Stimulated activated CD8-positive, alpha-beta memory T cell treated with anti-CD3 and anti-CD28 coated beads, Interleukin-2, amount 100 ng/mL, for 1 hour (primary cell): ENCODE measurements at places on chromosomes 5 and 9.

- DNase-seq: no peak
These were observed 121.7 kb upstream of the ADCY2 start for GRCh38 chr5:7274203-7274602.

GRCh38 chr5:84259283-84260045 is 125.2 kb downstream of the EDIL3 start:
- no peak for DNase-seq

DNA sequence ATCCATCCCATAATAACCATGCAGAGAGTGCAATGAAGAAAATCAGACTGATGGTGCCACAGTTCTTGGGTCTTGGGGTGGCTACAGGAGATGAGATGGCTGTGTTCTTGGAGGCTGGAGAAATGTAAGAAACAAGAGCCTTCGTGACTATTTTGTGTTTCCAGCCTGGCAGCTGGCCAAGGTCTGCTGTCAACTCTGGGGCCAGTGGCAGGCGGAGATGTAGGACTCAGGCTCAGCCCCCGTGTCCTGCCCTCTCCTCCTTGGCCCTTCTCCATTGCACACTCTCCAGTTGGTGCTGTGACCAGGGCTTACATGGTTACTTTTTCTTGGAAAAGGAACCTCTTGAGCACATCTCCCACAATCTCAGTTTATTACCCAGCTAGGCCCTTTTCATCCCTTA is 235.4 kb downstream of the DMRT2 start:
- DNase-seq: no peak

DNA sequence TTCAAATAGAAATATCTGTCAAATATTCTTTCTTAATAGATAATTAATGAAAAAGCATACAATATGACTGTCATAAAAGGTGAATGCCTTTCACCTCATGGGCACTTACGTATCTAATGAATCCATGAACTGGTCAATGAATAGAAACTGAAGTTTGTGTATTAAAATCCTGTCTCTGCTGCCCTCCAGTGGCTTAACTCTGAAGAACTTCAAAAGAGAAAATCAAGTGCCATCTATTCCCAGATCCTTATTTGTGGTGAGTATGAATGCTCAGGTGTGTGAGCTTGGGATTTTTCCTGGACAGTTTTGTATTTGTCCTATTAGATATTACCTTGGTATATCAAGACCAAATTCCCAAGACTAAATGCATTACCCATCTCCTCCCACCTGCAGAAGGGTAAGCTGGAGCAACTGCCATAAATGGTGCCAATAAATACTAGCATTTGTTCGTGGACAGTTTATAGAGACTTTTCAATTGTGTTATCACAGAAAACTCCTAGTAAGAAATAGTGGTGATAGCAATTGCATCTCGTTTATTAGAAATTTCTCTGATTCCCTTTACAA is 44.0 kb upstream of the SVEP1 start:
- no peak for DNase-seq

DNA sequence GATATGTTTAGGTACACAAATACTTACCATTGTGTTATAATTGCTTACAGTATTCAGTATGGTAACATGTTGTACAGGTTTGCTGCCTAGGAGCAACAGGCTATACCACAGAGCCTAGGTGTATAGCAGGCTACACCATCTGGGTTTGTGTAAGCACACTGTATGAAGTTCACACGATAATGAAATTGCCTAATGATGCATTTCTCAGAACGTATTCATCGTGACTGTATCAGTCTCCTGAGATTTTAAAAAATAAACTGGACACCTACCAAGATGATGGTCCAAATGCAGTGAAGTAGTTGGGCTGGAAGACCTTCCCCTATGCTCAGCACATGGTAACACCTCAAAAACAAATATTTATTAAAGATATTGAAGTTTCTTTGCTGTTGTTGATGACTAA is 103.3 kb upstream of the NFIB start:
- DNase-seq: no peak

DNA sequence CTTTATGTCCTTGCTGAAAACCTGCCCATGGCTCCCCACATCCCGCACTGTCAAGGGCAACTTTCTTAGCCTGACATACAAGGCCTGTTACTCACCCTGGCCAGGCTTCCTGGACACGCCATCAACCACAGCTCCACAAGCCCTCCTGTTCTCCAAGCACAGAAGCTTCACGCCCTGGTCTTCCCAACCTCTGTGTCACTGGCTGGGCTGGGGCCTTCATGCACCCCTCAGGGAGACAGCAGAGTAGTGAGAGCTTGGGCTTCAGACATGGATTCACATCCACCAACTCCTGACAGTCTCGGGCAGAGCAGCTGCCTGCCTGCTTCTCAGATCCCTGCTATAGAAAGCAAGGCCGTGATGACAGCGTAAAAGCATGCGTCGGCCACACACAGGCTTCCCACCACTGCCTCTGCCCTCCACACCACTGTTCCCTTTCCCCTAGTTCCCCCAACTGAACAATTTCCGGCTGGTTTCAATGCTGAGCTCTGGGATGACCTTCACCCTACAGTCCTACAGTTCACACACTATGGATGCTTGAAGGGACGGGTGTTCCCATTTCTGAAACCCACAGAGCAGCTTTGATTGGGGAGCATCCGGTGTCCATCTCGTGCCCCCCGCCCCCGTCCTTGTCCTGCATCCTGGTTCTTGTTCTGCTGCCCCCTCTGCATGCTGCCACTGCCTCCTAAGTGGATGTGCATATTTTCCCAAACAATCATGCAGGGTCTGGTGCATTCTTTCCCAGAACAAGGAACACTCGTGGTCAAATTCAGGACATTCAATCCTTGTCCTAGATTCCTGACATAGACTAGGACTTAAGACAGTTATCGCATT is 33.4 kb upstream of the ADAMTS2 start:
- no peak for DNase-seq

DNA sequence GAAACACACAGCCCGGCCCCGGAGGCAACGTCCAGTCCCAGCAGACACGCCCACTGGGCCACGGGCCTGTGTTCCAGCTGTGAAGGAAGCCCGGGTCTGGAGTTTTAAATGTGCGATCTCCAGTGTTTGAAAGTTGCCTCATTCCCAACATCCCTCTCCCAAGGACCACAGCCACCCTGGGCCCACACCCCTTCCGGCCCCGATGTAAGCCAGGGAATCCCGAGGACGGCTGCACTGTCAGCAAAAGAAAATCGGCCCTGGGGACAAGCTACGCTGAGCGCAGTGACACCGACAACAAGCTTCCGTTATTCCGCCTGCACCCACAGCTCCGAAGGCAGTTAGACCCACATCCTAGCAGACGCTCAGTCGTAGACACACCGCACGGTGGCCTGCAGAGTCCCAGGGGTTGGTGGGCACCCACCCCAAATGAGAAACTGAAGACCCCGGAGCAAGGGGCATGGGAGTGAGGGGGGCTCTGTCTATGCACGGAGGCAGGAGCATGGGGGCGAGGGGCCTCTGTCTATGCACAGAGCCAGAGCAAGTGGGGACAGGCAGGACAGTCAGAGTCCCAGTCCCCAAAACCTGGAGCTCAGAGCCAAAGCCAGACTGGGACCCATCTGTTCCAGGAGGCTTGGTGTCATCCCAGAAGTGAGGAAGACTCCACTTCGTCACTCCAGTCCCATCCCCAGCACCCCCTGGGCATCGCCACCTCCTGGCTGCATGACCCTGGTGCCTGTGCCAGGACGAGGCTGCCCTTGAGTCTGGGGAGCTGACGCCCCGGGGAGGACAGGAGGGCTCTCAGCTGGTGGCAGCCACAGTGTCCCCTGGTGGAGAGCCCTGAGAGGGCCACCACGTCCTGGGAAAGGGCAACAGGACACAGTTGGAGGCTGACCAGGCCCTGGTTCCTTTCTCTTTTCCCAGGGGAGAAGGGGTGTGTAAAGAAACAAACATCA is 23.4 kb downstream of the GLT6D1 start:
- DNase-seq: no peak

DNA sequence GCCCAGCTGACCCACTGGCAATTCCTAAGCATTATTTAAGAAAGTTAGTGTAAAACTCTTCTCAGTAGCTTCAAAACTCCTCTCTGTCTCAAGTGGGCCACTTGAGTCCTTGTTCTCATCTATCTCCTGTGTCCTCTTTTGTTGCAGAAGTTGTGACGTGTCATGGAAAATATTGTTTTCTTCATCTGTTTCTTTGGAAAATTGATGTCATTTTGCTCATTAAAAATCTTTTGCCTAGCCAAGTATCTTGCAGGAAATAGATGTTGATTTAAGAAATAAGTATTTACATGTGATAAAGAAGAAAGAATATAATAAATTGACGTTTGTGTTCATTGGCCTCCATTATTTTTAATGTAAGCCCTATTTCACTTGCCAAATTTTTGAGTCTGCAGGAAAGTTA is 1158.4 kb upstream of the SEMA6A start:
- DNase-seq: no peak

- DNase-seq: peak; percentile 60
These were observed 6.3 kb upstream of the MXD3 start for GRCh38 chr5:177317959-177318377.

DNA sequence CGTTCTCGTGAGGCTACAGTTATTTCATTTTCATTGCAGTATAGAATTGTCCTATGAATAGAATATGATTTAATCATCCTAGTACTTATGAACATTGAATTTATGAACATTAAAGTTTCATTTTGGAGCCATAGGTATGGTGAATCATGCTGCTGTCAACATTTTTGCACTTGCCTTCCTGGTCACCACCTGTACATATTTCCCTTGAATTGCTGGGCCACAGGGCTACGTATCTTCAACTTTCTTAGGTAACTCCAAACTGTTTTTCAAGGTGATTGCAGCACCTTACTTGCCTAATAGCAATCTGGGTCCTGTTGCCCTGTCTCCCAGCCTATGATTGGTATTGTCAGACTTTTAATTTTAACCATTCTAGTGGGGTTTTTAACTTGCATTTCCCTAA is 6.5 kb upstream of the RNF145 start:
- no peak for DNase-seq

- DNase-seq: no peak
These were observed 33.2 kb downstream of the TNFSF8 start for GRCh38 chr9:114897196-114897595.

DNA sequence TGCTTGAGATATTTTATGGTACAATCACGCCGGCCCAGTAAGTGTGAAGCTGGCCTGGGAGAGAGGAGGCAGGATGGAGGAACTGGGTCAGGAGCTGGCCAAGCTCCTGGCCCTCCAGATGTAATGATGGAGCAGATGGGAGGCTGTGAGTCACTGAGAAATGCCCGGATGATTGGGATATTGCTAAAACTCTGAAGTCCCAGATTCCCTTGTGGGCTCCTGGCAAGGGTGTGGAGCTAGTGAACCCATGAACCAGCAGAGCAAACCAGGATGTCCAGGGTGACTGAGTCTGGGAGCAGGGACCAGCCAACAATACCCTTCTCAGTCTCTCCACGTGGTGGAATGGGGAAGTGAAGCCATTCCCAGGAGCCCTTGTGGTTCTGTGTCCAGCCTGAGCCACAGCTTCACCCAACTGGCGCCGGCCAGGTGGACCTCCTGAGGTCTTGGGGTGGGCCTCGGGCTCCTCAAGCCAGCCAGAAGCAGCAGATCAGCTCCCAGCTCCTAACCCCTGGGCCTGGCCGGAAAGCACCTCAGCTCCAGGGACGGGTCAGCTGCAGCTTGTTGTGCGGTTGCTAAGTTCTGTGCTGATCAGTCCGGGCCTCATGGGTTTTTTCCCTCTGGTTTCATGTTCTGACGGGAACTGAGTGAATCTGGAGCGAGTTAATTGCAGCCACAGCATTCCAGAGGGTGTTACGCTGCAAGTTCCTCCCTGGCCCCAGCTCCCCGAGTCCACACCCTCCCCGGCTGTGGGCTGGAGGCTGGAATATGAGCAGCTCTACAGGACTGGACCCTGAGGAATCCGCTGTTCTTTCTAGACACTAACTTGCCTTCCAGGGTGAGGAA is 37.6 kb downstream of the DUSP1 start:
- DNase-seq: no peak

GRCh38 chr5:72065751-72066255 is 41.5 kb upstream of the MAP1B start:
- no peak for DNase-seq

DNA sequence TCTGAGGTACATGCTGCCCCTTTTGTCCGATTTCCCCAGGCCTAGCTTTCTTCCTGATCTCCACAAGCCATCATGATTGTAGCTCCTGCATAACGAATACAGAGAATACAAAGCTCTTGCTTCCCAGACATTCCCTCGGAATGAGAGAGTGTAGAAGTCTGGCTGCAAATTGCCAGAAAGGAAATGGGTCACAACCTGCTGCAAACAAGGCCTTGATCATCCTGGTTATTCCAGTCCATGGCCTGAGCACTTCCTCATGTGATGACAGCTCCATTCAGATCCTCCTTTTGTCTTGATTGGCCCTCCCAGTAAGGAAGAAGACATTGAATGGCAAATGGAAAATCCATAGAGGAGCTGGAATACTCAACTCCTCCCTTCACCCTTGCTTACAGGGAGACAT is 136.0 kb upstream of the ADRA1B start:
- no peak for DNase-seq

DNA sequence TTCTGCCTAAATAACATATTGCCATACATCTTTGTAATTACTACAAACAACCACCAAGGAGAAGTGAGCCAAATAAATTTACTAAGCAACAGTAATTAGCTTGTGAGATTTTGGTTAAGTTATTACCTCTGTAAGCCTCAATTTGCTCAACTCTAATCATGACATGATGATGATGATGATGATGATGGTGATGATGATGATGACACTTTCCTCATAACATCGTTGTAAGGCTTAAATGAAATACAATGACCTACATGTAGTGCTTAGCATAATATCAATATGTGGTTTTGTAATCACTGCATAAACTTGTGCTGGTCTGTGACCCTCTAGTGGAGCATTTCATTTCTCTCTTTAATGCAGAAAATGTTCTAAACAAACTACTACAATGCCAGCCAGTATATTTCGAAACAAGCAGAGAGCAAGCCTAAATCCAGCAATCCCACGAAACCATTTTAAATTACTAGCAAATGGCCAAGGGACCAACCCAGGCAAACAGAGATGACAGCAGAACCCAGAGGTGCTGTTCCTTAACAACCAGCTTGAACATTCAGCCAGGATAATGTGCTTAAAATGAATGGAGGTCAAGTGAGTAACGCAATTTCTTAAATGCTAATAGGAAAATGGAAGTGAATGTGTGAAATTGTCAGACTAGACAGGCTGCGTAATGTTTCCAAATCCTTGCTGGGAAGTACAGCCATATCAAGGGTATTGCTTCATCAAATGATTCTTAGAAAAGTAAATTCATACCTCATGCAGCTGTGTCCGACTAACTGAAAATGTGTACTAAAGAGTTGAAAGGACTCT is 281.9 kb upstream of the PUM3 start:
- DNase-seq: no peak

GRCh38 chr5:117204926-117205869 is 630.6 kb upstream of the SEMA6A start:
- DNase-seq: no peak

DNA sequence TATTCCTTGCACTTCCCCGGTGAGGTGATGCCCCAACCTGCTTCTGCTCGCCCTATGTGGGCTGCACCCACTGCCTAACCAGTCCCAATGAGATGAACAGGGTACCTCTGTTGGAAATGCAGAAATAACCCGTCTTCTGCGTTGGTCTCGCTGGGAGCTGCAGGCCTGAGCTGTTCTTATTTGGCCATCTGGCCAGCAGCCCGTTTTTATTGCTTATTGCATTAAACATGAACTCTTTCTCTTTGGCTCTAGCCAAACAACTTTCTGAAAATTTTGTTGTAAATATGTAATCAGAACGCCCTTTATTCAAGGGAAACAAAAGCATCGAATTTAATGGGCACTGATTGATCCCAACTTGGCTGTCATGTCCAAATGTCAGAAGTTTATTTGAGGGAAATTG is 124.7 kb upstream of the FTMT start:
- DNase-seq: no peak
